CMK (cell line): ENCODE measurements at places on chromosomes 1 and 21.
A peak's percentile ranks its signal among the peaks of the same experiment; 100 is the strongest.

GRCh38 chr21:35537604-35538003 lies 488.5 kb upstream of the RUNX1 start:
- no peak for DNase-seq

GRCh38 chr1:41313661-41314131 lies 47.5 kb upstream of the FOXO6 start:
- peak; percentile 14 for DNase-seq

DNA sequence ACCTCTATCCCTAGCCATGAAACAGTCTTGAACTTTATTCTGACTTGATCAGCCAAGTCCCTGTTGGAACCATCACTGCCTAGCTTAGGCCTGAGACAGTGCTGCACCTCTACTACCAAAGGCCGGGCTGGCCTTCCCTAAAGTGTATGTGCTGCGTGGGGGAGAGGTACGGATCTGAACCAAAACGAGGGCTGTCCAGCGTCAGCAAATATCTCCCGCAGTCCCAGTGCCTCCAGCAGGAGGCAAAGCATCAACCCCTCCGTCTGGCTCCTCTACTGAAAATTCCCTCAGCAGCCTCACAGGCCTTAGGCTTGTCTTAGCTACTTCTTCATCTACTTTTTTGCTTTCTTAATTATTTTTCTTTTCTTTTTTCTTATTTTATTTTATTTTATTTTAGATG lies 33.3 kb upstream of the KIF26B start:
- no peak for DNase-seq

DNA sequence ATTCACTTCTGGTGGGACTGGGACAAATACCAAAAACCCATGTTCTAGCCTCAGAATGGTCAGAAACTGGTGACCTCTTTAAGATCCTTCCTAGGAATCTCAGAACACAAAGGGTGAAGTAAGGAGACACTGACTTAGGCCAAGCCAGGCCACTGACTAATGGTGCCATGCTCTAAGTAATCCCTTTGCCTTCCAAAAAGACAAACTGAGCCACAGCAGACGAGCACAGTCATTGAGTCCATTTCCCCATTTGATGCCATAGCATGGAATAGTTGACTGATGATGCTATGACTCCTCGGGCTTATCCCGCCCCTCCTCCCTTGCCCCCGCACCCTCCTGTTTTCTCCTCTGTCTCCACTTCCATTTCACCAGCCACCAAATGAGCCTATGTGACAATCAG lies 145.8 kb upstream of the ZNF648 start:
- DNase-seq: no peak
